ENCODE measurements at places on chromosomes 1 and 21.

GRCh38 chr1:25800703-25801377 is 847 bp downstream of the SELENON start:
- DNase-seq, result no peak

DNA sequence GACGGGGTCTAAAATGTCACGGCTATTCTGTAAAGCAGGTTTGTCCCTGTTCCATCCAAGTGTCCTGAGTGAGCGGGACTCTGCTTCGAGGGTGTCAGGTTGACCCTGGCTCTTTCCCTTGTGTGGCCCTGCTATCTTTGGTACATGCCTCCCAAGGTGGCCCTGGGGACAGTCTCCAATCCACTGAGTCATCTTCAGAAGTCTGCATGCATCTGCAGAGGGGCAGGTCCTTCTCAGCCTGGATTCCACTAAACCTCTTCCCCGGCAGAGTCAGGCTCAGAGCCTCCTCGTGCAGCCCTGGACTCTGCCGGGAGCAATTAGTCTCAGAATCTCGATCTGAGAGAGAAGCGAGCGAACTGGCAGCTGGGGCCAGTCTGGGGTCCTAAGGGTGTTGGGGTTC is 50.1 kb upstream of the KCNJ15 start:
- DNase-seq, result no peak

DNA sequence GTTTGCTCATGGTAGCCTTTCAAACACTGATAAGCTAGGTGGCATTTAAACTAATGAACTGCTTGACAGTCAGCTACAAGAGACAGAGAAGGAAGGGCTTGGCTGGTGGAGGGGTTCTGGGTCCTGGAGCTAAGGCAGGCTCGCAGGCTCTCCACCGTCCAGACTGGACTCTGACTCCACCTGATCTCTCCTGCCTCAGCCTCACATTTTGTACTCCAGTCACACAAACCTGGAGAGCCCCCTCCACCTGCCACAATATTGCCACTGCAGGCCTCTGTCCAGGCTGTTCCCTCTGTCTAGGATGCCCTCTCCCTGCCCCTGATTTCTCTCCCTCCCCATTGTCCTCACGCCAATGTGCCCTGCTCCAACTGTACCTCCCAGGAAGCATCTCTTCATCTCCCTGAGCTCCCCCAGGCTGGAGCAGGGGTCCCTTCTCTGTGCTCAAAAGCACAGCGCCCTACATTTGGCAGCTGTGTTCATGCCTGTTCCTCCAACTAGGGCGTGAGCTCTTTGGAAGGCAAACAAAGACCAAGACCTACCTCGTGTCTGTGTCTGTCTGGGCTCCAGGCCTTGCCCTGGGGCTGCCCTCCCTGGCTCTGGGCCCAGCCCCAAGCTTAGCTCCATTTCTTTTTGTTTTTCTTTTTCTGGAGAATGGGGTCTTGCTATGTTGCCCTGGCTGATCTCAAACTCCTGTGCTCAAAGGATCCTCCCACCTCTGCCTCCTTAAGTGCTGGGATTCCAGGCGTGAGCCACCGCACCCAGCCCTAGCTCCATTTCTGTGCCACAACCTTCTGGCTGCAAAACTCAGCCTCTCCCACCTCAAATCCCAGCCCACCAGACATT is 2.9 kb downstream of the TIE1 start:
- DNase-seq, result no peak

GRCh38 chr1:43271186-43272118 is 1.7 kb downstream of the TMEM125 start:
- no peak for DNase-seq

GRCh38 chr21:44377922-44378645 is 24.7 kb downstream of the TRPM2 start:
- no peak for DNase-seq

- DNase-seq, result peak; percentile 73
Observed at GRCh38 chr1:58652651-58653184, 47.1 kb downstream of the MYSM1 start.

GRCh38 chr1:241837901-241838300 is 10.1 kb upstream of the EXO1 start:
- DNase-seq, result no peak

GRCh38 chr21:17529648-17530047 is 16.8 kb downstream of the CXADR start:
- no peak for DNase-seq

- no peak for DNase-seq
Observed at GRCh38 chr1:81437649-81438048, 363.1 kb upstream of the ADGRL2 start.

DNA sequence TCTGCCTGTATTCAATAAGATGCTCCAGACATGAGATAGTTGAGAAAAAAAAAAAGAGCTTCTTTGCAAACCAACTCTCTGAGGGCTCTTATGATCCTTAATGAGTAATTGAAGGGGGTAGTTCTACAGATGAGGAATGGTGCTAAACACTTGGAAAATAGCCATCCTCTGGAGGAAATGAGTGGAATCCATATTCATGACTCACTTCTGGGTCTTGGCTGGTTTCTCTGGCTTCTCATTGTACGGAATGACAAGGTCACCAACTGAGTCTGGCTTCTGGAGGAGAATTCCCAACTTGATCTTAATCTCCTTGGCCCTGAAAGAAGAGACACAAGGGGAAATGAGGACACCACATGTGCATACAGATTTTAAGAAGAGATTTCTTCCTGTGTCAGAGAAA is 34.7 kb downstream of the RGS5 start:
- DNase-seq, result peak; percentile 91

DNA sequence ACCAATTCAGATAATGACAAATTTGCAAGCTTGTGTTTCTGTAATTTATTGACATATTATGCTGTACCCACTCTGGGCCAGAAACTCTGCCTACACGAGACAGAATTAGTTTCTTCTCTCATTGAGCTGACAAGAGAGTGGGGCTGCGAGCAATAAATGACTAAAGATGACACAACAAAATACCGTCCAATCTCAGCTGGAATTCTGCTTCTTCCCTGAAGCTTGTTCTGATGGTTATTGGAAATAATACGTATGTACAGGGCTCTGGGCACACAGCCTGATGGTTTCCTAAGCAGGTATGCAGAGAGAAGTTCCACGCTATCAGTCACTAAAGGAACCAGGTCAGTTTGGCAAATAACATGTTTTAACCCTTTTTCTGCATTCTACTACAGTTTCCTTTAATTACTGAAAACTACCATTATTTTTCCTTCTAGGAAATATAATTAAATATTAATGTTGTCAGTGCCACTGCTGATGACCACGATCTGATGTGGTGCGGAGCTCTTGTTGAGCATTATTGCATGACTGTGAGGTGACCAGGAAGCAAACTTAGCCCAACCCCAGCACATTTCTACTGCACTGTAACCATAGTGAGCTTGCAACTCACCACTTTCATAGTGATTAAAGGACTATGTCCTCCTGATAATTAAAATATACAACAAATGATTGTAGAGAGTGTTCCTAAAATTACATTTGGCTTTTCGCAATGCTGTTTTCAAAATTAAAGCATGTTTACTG is 221.4 kb upstream of the L1TD1 start:
- DNase-seq, result no peak

DNA sequence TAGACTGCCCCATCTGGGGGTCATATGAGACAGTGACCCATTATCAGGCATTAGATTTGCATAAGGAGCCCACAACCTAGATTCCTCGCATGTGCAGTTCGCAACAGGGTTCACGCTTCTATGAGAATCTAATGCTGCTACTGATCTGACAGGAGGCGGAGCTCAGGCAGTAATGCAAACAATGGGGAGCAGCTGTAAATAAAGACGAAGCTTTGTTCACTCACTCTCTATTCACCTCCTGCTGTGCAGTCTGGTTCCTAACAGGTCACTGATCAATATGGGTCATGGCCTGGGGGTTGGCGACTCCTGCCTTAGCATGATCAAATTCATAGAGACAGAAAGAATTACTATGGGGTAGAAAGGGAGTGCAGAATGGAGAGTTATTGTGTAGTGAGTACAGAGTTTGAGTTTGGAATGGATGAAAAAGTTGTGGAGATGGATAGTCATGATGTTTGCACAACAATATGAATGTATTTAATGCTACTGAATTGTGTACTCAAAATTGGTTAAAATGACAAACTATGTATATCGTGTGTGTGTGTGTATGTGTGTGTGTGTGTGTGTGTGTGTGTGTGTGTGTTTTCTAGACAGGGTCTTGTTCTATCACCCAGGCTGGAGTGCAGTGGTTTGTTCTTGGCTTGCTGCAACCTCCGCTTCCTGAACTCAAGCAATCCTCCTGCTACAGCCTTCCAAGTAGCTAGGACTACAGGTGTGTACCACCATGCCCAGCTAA is 42.2 kb downstream of the BTF3L4 start:
- DNase-seq, result no peak

GRCh38 chr1:245770156-245770555 is 615.4 kb downstream of the KIF26B start:
- no peak for DNase-seq

DNA sequence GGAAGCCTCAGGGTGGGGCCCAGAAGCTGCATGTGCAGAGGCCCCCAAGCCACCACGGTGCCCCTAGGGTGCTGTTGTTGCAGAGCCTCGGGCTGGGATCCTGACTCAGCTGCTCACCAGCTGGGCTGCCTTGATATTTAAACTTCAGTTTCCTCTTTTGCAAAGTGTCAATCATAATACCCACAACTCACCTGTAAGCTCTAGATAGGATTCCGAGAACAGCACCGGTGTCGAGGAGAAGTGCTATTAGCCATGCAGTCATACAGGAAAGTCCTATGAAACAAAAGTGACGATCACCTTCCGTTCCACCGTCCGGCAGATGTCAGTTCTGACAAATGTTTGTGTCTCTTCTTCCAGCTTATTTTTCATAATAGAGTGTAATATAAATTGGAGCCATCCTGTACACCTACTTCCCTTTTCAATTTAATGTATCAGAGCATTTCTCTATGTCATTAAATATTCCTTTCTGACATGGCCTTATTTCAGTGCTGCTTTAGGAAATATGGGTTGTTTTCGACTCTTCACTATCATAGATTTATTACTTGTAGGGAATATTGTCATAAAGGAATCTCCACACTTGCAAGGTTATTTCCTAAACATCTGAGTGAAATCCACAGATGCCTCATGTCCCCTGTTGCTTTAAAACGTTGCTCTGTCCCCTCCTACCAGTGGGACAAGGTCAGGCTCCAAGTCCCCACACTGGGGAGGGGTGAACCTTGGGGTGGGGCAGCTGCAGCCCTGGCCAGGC is 100.8 kb downstream of the SIK1 start:
- no peak for DNase-seq

GRCh38 chr1:164700683-164701082 is 141.7 kb downstream of the PBX1 start:
- DNase-seq, result no peak

GRCh38 chr1:59285691-59286090 is 11.2 kb upstream of the FGGY start:
- DNase-seq, result peak; percentile 15

- no peak for DNase-seq
Observed at GRCh38 chr1:51310871-51311613, 19.3 kb downstream of the TTC39A start.

- DNase-seq, result no peak
Observed at GRCh38 chr1:46490406-46490655, 695 bp downstream of the DMBX1 start.

- DNase-seq, result no peak
Observed at GRCh38 chr1:113074237-113074636, 1.2 kb downstream of the LRIG2 start.

GRCh38 chr1:235724730-235725129 is 75.1 kb upstream of the GNG4 start:
- no peak for DNase-seq

GRCh38 chr1:235888119-235888643 is 21.5 kb upstream of the LYST start:
- no peak for DNase-seq

DNA sequence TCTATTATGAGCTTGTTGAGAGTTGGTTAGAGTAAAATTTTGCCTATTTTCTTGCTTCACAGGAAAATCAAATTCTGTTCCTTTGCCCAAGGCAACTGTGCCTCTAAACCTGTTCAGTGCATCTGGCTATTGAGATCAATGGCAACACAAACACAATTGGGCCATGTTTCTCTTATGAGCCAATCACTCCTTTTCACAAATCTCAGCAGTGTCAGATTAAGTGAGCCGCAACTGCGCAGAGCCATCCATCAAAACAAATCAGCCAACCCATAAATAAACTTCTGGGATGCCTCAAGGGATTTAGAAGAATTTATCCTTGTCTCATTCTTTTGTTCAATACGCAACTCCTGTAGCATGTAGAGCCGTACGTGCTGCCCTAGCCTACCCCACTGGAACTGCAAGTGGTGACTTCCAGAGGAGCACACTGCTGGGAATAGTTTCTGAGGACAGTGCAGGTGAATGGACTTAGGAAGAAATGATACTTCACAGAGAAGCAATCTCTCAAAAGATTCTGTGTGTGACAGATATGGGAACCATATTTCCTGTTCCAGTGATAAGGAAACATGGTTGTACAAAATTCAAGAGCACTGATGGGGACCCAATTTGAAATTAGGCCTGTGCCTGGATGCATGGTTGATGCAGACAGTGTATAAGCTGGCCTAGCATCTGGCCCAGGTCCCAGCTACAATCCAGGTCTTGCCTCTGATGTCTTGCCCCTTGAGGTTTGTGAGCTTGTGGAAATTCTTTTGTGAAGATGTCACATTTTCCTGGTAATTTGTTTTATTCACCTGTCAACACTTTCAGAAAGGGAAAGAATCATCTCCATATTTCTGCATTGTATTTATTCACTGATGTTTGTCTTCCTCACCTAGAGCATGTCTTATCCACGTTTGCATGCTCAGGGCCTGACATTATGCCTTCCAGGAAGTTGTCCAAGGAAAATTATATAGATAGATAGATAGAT is 166.2 kb downstream of the URB2 start:
- DNase-seq, result no peak

DNA sequence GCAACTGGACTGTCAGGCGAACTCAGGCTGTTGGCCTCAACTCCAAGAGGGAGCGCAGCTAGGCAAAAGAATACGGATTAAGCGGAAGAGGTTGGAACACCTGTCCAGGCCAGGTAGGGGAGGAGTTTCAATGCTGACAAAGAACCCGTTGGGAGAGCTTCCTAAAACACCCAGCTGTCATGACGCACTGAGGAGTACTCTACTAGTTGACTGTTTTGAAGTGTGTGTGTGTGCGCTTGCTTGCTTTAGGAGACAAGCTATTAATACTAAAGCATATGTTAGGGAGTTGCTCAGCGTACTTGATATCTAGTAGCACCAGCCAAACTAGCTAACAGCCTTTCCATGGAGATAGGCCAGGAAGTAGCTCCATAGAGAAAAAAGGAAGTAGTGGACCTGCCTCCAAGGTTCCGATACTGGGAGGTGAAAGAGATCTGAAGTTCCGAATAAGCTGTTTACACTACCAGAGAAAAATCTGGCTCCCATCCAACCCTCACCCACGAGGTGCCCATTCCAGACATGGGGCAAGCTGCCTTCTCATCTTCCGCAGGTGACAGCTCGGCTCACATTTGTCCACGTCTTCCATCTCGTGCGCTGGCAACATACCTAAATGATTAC is 974 bp upstream of the FNBP1L start:
- DNase-seq, result peak; percentile 15

- DNase-seq, result no peak
Observed at GRCh38 chr1:70146488-70146887, 58.9 kb downstream of the LRRC40 start.

GRCh38 chr1:46300673-46301405 is 2.6 kb downstream of the LRRC41 start:
- no peak for DNase-seq

All from ACHN (cell line).